ENCODE measurements at places on chromosomes 3 and 15.

GRCh38 chr15:90087454-90088154, 14.7 kb downstream of the IDH2 start:
- peak; percentile 34 for DNase-seq

DNA sequence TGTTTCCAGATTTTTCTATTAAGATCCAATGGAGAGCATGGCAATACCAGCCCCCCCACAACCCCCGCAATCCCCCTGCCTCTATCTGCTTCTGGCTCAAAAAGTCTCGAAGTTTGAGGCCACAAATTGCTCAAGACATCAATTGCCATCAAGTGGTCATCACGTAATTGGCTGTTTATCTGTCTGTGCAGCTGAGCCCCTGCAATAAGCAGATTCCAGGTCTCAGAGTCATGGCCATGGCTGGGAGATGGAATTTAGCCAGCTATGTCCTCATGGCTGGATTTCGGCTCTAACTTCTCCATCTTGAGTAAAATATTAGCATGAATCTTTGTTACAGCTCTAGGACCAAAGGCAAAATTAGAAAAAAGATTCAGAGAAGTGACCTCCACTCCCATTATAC, 22.7 kb downstream of the SSUH2 start:
- no peak for DNase-seq

DNA sequence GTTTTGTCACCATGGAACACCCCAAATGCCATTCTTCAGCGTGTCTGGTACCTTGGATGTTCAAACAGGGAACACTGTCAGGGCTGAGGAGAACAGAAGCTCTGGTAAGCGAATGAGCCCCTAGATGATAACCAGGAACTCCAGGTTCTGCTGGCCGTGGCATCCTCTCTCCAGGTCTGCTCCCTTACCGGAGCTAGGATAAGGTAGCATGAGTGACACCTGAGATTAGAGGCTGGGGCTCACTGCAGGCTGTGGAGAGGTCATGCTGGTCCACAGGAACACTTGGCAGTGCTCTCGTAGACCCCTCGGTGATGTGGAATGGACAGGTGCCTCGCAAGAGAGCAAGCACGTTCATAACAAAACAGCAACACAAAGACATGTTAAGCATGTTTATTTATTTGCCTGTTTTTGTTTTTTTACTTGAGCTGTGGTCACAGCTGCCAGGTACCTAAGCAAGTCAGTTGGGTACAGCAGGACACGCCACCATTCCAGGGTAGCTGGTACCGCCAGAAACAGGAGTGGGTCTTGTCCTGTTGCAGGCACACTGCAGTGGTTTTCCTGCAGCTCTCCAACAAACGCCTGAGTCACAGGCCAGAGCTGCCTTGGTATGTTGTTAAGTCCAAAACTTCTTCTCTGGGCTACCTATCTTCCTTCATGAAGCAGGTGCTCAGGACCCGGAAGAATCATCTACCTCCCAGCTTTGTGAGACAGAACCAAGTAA, 4.6 kb downstream of the RBM15B start:
- DNase-seq, result no peak

- no peak for DNase-seq
These were observed 1018.2 kb downstream of the DIPK2A start for GRCh38 chr3:144989807-144990206.

GRCh38 chr3:187021748-187022402, 91.5 kb downstream of the ST6GAL1 start:
- no peak for DNase-seq

DNA sequence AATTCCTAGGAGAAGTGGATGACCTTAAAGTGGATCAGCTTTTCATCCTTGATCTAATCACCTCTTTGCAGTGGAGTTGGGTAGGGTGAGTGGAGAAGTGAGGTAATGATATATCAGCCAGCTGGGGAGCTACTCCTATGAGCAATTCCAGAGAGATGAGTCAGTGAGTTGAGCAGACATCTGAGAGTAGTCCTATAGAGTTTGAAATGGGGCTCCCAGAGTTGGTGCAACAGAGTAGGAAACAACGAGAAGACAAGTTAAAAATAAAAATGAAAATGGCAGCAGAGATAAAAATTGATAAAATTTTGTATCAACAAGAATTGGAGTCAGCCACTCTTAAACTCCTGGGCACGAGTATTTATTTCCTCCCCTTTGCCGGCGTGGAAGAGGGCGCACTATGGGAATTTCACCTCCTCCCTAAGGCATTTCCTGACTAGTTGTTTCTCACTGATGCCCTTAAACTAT, 150.8 kb upstream of the DPH6 start:
- peak; percentile 74 for DNase-seq

GRCh38 chr15:88389120-88389519, 78.1 kb downstream of the MRPL46 start:
- DNase-seq, result no peak

GRCh38 chr3:129413687-129414506, 14.5 kb downstream of the EFCAB12 start:
- DNase-seq, result peak; percentile 35

DNA sequence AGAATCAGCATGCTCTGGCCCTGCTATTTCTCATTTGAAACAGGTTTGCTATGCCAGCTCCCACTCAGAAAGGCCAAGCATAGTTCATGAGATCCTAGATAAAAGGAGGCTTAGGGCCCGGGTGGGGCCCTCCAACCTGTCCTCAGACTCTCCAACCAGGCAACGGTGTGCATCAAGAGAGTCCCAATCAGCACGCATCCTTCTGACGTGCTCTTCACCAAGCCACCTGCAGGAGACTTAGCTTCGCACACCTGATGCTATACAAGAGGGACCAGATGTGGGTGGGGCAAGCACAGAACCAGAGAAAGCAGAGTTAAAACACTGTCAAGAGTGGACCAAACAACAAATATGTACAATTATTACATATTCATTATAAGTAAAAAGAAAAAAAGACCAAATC, 17.3 kb downstream of the STIMATE start:
- DNase-seq, result no peak

GRCh38 chr3:113912552-113913236, 35.1 kb upstream of the ZDHHC23 start:
- peak; percentile 83 for DNase-seq

DNA sequence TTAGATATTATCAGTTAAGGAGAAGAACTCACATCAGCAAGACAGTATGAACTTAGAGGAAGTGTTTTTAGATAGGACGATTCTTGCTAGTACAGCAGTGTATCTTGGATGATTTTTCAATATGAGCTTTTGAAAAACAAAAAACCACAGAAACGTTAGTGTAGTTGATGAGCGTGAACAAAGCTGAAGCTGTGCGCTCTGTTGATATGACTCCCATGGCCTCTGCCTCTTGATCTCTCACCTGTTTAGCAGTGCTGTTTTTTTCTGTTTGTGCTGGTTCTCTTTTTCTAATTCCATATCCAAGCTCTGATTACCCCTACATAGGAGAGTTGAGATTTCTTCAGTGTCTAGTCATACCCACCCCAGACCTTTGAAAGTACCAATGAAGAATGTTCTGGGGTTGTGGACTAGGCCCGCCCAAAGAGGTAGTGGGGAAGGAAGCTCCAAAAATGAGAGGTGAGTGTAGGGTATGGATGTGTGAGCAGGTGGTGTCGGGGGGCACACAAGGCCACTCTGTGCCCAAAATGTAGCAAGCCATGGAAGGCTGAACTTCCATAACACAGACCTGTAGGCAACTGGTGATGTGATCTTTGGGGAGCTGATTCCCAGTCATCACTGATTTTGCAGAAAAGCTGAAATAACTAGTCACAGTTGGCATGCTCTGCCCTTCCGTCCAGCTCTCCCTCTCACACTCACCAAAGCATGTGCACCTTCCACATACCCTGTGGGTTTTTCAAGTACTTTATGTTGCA, 20.0 kb upstream of the CMTM7 start:
- DNase-seq, result no peak

Data from RKO (cell line).